Right kidney (tissue), 9 donors: ENCODE measurements at places on chromosomes 3 and 15.

GRCh38 chr3:134471521-134472193 is 14.1 kb downstream of the ANAPC13 start:
- DNase-seq = no peak

DNA sequence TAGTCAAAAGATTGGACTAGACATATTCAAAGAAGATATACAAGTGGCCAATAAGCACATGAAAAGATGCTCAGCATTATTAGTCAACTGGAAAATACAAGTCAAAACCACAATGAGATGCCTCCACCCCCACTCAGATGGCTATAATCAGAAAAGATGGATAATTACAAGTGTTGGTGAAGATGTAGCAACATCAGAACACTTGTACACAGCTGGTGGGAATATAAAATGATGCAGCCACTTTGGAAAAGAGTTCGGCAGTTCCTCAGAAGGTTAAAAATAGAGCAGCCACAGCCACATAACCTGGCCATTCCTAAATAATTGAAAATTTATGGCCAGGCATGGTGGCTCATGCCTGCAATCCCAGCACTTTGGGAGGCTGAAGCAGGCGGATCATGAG is 38.4 kb downstream of the HEG1 start:
- DNase-seq = no peak

DNA sequence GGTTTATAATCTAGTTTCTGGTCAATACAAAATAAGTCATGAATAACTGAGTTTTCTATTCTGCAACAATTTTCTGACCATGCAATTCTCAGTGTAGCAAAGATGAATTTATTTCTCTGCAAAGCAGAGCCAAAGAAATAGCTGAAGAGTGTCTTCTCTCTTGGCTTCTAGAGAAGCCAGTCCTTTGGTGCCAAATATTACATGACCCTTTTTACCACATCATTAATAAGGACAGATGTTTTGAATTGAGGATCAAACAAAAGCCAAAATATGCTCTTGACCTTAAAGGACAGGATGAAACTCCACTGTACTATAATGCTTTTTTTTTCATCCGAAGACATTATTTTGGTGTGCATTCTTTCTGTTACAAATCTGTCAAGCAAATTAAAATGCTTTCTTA is 40.2 kb upstream of the OSTN start:
- no peak for DNase-seq

- DNase-seq = no peak
Measured at GRCh38 chr15:74174219-74174957, 878 bp downstream of the ISLR start.

DNA sequence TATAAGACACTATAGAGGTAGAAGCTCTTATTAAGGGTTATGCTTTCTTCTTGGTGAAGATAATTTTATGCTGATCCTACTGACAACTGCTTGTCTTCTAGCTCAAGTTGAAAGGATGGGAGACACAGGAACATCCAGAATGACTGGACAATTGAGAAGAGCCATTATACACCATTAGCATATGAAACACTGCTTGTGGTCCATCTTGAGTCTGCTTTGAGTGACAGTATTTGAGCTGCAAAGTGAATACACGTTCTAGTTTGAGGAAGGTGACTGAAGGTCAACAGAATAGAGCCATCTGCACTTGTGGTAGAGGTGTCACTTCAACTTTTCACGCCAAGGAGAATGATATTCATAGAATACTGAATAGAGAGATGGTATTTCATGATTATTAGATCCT is 315.4 kb downstream of the MCTP2 start:
- DNase-seq = no peak

- no peak for DNase-seq
Measured at GRCh38 chr15:84143753-84144314, 91.7 kb upstream of the GOLGA6L4 start.

DNA sequence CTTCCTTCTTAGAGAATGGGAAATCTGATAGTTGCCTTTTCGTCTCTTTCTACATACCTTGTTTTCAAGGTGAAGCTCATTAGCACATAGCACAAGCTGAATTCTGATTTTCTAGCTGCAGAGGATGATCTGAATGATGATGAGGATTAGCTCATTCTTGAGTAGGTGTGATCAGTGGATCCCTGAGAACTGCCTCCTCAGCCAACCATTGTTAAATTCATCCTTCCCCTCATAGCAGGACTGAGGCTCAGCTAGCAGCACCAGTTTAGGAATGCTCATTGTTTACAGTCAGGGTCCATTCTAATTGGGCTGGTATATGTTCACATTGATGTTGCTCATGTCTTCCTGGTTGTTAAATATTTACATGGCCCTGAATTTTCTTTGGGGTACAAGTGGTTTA is 299.9 kb upstream of the MME start:
- DNase-seq = no peak

- no peak for DNase-seq
Measured at GRCh38 chr3:76820481-76820880, 219.4 kb upstream of the ROBO2 start.

DNA sequence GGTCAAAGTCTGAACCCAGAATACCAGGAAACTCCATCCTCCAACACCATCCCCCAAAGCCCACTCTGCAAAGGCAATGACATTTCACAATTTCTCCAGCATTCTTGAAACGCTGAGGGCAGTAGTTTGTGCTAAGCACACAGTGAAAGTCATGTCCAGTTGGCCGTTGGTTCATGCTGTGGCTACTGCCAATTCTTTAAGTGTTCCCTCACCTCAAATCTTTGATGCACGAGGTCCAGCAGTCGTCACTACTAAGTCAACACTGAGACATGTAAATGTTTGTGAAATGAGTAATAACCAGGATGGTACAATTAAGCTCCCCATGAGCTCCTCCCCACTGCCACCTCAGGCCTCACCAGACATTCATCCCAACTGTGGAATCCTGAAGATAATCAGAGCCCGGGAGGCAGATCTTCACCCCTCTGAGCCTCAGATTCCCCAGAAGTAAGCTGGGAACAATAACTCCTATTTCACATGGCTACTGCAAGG is 7.0 kb downstream of the SUCLG2 start:
- no peak for DNase-seq

DNA sequence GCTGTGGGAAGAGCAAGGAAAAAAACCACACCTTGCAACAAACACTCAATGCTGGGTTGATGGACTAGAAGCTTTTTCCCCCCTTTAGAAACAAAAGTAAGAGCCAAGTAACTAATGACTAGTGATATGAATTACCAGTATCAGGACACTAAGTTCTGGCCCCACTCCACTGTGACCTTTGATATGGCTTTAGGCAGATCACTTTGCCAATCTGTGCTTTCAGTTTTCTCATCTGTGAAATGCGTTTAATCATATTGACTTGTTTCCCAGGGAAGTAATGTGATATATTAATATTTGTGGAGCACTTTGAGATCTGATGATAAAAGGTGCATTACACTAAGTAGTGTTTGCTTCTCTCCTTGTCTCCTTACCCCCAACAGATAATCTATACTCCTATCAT is 319.3 kb upstream of the SATB1 start:
- no peak for DNase-seq

- no peak for DNase-seq
Measured at GRCh38 chr3:15316998-15317435, 15.4 kb downstream of the SH3BP5 start.

DNA sequence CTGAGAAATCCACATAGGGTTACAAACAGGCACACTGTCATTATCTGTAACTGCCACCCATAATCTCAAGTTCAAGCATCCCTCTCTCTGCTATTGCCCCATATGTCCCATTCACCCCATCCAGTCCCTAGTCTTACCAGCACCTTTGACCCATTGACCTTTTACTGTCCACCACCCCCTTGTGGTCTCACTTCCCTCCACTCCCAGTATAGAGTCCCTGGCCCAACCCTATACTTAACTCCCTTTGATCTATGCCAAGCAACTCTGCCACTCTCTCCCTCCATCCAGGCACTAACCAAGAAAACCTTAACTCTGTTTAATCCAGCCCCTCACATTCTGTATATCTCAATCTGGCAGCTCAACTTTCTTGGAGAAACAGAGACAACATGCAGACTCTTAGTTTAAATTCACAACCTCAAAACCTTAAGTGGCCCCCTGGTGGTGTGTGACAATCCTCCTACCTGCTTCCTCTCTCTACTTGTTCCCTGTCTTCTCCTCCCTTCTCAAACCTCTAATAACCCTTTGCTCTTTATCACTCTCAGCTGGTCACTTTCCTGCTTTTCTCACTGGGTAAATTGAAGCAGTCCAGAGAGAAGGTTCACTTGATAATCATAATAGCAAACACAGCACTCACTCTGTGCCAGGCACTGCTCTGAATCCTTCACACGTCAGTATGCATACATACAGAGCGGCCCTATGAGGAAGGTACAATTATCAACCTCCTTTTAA is 162.7 kb downstream of the STT3B start:
- no peak for DNase-seq

- DNase-seq = no peak
Measured at GRCh38 chr15:91562698-91563097, 290.8 kb upstream of the SLCO3A1 start.

GRCh38 chr3:140432229-140432669 is 245.6 kb upstream of the TRIM42 start:
- DNase-seq = peak; percentile 12

DNA sequence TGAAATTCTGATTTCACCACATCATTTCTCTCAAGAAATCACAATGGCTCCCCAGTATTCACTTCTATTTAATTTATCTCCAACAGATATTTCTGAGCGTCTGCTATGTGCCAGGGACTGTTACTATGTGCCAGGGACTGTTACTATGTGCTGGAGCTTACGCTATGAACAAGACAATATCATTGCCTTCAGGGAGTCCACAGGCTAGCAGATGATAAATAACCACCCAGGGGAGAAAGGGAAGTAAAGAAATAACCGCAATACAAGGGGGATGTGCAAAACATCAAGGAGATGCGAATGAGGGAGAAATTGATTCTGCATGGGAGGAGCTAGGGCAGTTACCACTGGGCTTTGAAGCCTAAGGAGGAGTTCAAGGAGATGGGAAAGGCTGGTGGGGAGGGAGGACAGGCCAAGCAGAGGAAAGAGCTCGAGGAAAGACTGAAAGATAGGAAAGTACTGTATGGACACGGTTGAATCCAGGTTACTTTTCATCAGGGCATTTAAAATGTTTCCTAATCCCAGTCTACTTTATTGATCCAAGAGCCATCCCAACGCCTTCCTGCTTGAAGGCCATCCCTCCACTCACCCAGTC is 2.5 kb downstream of the THSD4 start:
- no peak for DNase-seq

- no peak for DNase-seq
Measured at GRCh38 chr3:184526088-184526433, 35.5 kb upstream of the EPHB3 start.

- no peak for DNase-seq
Measured at GRCh38 chr15:80234883-80235282, 17.1 kb downstream of the CTXND1 start.
